ENCODE measurements at places on chromosomes 4 and X.

- DNase-seq = no peak
These were observed 15.0 kb upstream of the CD99L2 start for GRCh38 chrX:150913511-150913910.

DNA sequence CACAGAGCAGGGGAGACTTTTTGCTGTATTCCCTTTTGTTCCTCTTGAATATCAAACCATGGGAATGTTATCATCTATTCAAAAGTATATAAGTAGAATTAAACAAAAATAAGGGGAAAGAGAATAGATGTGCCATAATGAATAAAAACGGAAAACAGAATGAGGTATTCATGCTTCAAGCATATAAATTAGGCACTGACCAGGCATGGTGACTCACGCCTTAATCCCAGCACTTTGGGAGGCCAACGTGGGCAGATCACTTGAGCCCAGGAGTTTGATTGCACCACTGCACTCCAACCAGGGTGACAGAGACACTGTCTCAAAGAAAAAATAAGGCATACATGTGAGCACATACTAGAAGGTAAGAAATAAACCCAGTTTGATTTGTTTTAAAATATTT, 16.3 kb upstream of the NEUROG2 start:
- no peak for DNase-seq

DNA sequence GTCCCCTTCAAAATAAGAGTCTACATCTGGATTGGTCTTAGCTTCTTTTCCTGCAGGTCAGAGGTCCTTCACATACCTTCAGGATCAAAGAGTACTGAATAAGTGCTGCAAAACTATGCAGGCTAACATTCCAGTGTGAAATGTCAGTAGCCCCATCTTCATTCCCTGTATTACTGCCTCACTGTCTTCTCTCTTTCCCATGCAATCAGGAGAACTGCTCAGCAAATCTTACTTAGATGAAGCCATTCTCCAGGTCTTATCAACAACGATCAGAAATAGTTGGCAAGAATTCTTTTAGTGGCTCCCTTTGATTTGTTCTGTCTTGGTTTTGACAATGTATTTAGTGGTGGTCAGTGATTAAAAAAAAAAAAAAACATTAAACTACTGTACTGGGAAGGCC, 26.0 kb upstream of the IQCM start:
- DNase-seq = no peak

DNA sequence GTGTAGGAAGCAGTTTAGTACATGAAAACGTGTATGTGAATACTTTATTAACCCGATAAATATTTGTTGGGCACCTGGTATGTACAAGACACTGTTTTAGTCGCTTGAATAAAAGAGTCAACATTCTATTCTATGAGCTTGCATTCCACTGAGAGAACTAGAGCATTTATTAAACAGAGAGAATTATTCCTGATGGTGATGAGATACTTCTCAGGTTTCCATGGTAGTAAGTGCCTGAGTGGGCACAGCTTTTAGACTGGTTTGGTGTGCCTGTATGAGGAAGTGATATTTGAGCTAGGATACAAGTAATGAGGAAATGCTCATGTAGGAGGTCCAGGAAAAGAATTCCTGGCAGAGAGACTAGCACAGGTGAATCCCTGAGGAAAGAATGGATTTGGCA, 94.2 kb downstream of the ATP10D start:
- no peak for DNase-seq

DNA sequence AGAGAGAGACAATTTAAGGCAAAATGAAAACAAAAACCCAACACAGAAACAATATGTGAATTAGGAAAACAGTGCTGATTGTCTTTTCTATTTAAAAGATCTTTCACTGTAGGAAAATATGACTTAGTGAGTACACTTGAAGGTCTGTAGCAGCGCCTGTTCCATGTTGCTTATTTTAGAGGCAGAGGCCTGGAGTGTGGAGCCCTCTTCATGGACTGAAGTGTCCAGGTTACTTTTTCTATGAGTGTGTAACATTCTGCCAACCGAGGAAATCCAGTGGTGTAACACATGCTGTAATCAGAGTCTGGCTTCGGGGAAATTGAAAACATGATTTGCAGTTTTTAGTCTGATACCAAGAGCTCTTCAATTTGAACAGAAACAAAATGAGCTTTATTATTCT, 64.0 kb upstream of the GPRIN3 start:
- no peak for DNase-seq

DNA sequence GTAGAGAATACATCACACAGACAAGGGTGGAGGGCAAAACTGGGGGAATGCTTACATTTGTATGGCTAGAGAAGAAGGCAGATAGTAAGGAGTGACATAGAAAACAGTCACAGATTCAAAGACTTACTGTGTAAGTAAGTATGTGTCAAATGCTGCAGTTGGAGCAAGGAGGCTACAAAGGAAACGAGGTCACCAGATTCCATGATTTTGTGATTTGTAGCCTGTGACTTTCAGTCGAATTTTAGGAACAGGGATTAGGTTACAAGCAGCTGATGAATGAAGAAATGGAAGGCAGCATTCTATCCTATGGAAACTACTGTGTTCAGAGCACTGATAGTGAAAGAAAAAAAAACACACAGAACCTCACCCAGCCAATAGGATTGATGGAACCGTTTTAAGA, 407.9 kb downstream of the IL15 start:
- DNase-seq = no peak

DNA sequence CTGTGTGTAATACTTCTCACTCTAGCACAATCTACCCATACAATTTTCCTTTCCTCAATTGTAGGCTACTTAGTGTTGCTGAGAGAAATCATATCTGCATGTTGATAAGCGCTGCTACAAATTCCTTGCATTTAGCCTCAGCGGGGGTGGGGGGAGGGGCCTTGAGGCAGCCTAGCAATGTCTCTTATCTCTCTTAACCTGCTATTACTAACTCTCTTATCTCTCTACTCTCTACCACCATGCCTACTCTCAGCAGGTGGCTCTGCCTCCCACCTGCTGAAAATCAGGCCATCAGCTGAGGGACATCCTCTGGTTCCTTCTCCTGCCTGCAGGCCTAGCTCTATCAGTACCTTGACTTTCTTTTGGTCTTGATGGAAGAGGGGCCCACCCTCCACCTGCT, 98.9 kb downstream of the GPR82 start:
- DNase-seq = no peak

- no peak for DNase-seq
These were observed 25.6 kb upstream of the MSANTD1 start for GRCh38 chr4:3223346-3223745.

- no peak for DNase-seq
These were observed 3.1 kb downstream of the TFDP3 start for GRCh38 chrX:133215017-133215416.

GRCh38 chrX:112768563-112768962, 72.1 kb downstream of the AMOT start:
- DNase-seq = no peak

DNA sequence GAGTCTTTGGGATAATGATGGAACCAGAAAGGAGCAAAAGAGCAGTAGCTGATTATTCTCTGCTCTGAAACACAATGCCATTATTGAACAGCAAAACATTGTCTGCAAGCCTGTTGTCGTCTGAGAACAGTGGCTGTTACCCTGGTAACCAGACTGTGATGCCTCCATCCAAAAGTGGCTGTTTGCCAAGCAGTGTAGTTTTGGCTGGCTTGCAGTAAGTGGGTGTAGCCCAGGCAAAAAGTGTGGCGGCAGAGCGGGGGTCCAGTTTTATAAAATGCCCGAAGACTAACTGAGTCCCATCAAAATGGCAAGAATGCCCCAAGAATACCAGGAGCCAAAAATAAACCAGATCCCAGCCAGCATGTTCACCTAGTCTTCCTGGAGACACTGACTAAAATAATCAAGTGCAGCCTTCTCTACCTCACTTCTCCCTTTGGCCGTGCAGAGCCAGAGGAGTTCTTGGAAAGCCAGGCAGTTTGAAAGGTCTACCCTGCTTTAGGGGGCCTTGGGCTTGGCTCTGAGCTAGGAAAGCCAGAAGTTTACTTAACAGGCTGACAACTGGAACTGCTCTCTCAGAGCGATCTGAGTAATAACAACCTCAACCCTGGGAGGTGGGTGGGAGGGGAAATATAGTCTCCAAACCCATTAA, 2.6 kb downstream of the PLP1 start:
- DNase-seq = no peak

GRCh38 chr4:98110929-98111328, 32.3 kb downstream of the STPG2 start:
- no peak for DNase-seq

GRCh38 chr4:146098978-146099377, 76.5 kb upstream of the LSM6 start:
- no peak for DNase-seq

DNA sequence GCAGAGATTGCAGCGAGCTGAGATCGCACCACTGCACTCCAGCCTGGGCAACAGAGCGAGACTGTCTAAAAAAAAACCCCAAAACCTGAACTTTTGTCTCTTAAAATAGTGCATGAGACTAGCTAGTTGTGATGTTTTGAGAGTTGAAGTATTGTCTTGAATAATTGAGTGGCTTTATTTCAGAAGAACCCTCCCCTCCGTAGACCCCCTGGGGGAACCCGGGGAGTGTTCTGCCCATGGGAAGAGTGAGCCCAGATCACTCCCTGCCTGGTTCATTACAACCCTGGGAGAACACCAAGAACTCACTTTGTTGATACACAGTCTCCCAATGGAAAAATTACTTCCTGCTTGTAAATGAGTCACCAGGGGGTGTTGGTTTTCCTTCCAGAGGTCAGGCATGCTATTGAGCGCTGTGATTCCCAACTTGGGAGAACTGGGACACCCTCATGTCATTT, 65.3 kb upstream of the SHISA3 start:
- DNase-seq = no peak

DNA sequence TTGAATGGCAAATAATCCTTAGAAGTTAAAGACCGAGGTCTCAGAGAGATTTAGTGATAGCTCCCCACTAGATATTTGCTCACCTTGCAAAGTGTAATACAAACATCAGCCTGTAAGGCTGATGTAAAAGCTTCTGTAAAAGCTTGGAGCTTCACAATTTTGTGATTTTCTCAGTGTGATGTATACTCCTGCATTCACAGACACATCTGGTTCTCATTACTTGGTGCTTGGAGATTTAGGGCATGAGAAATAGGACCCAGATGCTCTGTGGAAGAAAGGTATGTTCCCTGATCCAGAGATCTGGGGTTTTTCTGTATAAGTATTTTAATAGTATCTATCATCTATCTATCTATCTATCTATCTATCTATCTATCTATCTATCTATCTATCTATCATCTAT, 1664.3 kb downstream of the C4orf33 start:
- DNase-seq = no peak

- no peak for DNase-seq
These were observed 62.4 kb downstream of the C4orf50 start for GRCh38 chr4:5955856-5956255.

GRCh38 chrX:20394451-20394850, 127.7 kb upstream of the RPS6KA3 start:
- DNase-seq = no peak

DNA sequence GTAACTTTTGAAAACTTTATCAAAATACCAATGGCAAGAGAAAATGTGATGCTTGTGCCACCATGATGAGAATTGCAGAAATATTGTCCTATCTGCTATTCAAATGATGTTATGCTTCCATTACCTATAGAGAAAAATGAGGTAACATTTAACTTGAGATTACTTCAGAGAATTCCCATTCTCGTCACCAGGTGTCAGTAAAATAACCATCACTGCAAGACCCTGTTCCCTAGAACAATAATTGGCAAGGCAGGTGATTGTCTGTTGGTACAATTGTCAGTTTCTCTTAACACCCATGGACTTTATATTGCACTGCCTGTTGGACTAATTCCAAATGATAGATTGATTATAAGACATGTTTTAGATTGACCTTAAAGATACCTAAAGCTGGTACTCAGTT, 179.9 kb downstream of the GABRG1 start:
- DNase-seq = no peak

DNA sequence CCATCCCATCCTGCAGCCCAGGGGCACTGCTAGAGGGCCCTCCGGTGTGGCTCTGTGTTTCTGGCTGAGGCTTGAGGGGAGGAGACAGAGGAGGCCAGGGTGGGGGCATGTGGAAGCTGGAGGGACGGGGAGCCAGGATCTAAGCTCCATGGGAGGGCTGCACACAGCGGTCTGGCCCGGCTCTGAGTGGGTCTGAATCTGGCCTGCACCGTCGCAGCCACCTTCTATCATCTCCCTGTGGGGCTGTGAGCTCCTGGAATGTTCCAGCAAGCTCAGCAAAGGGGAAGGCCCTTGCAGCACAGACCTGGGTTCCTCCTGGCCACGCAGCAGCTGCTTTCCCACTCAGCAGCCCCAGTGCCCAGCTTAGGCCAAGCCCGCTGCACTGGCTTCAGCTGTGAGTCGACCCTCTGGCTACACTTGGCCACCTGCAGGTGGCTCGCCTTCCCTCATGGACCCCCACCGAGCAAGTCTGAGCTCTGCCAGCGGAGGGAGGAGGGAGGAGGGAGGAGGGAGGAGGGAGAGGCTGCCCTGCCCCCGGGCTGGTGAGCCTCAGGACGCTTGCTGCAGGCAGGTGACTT, 5.3 kb downstream of the NKX1-1 start:
- DNase-seq = no peak

DNA sequence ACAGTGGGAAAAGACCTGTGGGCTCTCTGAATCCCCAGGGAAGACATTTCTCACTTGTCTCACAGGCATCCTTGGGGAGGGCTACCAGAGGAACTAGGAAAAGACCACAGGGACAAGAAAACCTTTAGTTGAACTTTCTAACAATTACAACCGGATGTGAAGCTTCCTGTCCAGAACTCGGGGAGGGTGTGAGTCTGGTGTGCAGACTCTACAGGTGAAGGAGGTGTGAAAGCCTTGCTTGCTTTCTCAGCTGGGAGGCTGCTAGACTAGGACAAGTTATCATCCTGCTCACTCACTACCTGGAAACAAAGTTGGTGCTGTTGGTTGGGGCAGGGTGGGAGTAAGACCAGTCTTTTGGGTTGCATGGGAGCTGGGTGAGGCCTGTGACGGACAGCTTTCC, 158.5 kb upstream of the PBDC1 start:
- no peak for DNase-seq

DNA sequence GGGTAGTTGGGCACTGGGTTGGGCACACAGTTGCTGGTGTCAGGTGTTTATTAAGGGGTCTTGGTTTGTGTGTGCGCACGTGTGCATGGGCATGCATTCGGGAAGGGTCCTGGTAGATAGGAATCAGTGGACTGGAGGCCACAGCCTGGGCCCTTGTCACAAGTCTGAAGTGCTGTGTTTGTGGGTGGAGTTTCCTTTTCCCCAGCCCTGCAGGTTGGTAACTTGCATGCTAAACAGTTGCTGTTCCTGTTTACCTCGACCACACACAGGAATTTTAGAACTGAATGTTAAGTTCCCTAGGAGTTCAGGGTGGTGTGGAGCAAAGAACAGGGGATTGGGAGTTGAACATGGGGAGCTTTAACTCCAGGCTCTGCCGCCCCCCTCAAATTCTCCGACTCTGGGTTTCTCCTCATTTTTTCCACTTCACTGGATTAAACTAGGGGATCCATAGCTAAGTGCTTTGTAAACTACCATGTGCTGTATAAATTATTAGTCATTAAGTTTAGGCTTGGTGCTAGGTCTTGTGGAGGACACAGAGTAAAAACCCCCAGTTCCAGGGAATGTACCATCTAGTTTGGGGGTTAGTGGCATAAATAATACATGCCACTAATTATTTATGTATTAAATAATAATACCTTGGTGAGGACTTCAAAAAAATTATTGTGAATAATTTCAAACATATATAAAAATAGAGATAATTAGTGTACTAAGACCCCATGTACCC, 49.0 kb downstream of the STARD8 start:
- DNase-seq = no peak
